LHCN-M2 (cell line): ENCODE measurements at places on chromosomes 7 and 10. TPM values are rescaled to one million over a fixed set of nuclear protein-coding genes. Genes with fewer than 3 reads are reported as not detected.
A peak's percentile ranks its signal among the peaks of the same experiment; 100 is the strongest.

- peak; percentile 46 for DNase-seq
Observed at GRCh38 chr7:152435384-152436110, at the start of gene KMT2C. KMT2C (minus strand) TSS chr7:152436003; CDS start chr7:152435786, 217 bp downstream.

DNA sequence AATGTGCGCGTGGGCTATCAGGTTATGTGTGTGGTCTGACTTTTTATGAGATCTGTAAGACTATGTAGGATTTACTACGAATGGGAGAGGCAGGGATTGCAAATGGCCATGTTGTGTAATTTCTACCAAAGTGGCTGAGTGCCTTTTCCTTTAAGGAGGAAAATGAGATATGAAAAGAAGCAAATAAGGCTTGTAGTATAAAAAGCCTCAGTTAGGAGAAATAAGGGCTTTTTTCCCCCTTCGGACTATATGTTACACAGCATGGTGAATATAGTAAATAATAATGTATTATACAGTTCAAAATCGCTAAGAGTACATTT lies 447 bp upstream of the GPAM start:
- DNase-seq = no peak

GRCh38 chr7:95798401-95798930 lies 26.1 kb downstream of the DYNC1I1 start:
- peak; percentile 74 for DNase-seq

The ZMIZ1 gene
- total RNA-seq = 10.6 and 12.5 TPM in 2 replicates

The DPY19L1 gene
- 74.4 and 81.7 TPM in 2 replicates for total RNA-seq

The RARRES2 gene
- 9.4 and 24.8 TPM in 2 replicates for total RNA-seq

DNA sequence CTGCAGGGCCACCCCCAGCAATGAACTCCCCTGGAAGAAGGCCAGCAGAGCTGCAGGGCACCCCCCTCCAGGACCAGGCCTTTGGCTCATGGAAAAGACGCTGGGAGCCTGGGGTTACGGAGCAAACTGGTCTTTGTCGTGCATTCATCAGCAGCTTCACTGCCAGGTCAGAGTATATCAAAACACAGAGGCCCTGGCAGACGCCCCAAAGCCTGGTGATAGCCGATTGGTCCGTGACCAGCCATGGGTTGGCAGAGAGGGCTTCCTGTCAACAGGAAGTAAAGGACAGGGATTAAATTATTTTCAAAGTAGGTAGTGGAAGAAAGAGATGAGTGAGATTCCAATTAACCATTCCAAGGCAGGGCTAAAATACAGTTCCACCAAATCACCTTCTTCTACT lies 9.0 kb downstream of the PRKAG2 start:
- DNase-seq = no peak

The WDR91 gene
- total RNA-seq = 6.4 and 6.9 TPM in 2 replicates

- no peak for DNase-seq
Observed at GRCh38 chr7:84336303-84336702, 141.7 kb upstream of the SEMA3A start.

DNA sequence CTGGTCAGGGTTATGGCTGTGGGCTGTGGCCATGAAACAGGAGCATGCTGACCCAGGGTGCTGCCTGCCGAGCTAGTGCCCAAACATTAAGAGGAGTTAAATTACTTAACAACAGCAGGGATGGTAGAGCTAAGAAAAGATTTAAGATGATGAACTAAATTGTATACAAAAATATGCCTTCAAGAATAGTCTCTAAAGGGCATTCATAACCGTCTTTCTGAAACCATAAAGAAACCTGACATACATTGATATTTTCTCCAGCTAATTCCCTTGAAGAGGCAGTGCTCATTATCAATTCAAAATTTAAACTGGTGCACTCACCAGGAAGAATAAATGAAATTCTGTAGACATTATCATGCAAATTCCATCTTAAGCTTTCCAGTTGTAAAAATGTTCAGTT lies 265.8 kb upstream of the TAC1 start:
- DNase-seq = no peak

DNA sequence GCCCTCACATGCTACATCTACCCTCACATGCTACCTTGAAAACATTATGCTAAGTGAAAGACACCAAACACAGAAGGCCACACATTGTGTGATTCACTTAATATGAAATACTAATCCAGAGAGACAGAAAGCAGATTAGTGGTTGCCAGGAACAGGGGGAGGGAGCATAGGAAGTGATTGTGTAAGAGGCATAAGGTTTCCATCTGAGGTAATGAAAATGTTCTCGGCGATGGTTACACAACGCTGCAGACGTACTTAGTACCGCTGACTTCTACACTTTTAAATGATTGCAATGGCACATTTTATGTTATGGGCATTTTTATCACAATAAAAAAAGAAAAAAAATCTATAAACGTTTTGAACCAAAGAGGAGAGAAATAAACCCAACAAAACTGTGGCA lies 742.3 kb downstream of the TYW1 start:
- peak; percentile 1 for DNase-seq

The C10orf71 gene
- not detected in 2 replicates for total RNA-seq

GRCh38 chr10:44422153-44422552 lies 37.3 kb upstream of the CXCL12 start:
- no peak for DNase-seq

GRCh38 chr10:104246976-104247375 lies 7.7 kb upstream of the GSTO1 start:
- DNase-seq = peak; percentile 41

The EVX1 gene
- total RNA-seq = not detected in 2 replicates

GRCh38 chr7:121078701-121079227 lies 90.3 kb downstream of the CPED1 start:
- no peak for DNase-seq

The CROT gene
- total RNA-seq = 24.8 and 32.4 TPM in 2 replicates

The WIPF3 gene
- not detected in 2 replicates for total RNA-seq

DNA sequence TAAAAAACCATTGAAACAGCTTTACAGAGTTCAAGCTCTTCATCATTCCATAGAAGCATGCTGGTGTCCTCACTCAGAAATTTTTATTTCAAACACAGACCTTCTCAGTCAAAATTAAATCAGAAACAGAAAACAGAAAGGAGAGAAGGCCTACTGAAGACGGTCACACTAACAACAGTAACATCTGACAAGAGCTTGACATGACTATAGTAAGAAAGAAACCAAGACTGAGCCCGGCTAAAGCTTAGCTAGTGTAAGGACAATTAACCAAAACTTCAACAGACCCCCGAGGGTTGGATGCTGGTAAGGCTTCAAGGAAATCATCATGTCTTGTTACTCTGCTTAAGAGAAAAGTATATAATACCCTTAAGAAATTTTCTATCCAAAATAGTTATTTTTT lies 38.6 kb downstream of the MTPN start:
- DNase-seq = no peak

The SFTPD gene
- not detected in 2 replicates for total RNA-seq

DNA sequence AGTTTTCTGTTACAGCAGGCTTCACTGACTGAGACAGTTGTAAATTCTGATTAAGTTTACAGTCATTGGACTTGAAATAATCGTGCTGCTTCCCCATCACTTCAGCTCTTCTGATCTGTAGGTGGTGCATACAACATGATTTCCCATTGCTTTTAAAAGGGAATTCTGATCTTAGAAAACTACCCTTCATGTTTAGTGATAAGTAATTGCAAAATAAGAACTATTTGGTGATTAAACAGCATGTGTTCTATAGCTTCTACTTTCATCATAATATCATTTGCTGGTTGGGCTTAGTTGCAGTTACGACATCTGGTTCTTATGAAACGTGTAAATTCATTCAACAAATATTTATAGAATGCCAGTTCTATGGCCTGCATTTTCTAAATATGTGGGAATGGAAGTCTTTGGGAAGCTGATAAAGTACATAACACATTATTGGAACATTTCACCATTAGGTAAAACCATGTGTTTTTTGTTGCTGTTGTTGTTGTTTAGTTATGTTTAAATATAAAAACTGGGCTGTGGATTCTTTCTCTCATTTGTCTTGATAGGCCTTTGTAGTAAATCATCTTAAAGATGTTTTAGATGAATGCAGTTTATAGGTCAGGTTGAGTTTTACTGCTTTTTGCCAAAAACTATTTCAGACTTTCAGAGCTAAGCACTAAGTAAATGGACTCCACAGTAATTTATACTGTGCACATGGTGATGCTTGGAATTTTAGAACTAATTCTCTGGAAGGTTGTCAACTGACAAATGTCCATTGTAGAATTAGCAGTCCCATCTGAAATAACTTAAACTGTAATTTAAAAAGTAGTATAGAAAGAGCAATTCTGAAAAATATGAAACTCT lies 13.1 kb downstream of the GNAI1 start:
- DNase-seq = peak; percentile 87

- no peak for DNase-seq
Observed at GRCh38 chr10:77186936-77187335, 450.7 kb downstream of the KCNMA1 start.

DNA sequence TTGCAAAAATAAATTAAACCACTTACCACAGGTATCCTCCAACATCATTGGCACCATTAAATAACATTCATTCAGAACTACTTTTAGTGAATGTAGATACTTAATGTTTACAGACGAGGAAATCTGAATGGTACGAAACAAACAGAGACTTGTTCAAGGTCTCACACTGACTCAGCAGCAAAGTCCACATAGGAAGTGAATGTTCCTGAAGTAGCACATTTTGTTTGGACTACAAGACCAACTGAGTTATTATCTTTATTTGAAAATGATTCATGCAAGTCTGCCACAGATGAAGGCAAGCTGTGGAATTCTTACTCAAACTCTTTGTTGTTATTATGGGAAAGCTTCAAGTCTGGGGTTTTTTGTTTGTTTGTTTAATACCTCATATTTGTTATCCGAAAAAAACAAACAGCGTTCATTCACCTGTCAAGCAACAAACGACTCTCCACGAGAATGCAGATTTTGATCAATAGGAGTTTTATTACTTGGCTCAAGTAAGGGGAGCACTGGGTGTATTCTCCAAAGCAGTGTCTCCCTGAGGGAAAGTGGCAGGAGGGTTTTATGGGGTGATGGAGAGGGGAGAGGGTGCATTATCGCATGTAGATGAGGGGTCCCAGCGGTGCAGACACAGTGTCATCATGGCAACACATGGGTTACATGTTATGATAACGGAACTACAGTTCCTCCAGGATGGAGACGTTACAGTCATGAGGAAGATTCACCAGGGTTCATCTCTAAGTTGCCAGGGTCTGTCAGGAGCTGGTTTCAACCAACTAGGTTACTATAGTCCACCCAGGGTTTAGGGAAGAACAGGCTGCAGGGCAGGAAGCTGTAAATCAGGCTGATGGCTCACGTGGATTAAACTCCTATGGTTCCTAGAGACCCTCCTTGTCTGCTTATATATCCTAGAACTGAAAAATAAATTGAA lies 147.7 kb upstream of the AKR1E2 start:
- DNase-seq = peak; percentile 86

DNA sequence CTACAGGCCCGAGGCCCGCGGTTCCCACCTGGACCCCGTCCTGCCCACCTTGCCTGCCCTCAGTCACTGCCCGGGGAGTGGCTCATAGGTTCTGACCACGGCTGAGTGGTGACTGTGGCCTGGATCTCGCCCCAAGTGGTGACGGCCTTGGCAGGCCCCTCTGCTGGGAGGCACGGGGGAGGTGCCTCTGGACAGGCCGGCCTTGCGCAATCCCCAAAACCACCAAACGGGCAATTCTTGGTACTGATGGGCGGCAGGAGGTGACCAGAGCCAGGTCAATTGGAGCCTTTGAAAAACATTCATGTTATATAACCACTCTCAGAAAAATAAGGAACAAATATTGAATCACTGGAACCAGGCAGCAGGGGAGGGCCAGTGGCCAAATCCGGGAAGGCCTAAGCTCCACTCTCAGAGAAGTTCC lies 83.4 kb downstream of the PRKAG2 start:
- DNase-seq = no peak

DNA sequence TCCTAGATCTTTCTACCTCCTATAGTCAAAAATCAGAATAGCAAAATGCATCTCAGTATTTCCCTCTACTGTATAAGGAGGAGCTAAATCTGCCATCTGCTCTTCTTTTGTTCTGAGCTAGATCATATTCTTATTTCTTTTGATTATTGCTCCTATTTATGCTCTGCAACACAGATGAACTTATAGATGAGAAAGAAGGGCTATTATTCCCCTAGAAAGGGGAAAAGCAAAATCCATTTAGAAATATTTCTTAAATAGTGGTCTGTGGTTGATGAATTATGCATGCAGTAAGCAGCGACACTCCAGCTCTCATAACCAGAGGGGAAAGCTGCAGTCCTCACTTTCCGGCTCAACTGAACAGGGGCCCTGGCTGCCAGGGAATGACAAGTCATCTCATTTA lies 207.3 kb upstream of the SORCS1 start:
- no peak for DNase-seq

The ACHE gene
- 0.46 TPM in 1 of 2 replicates, not detected in the other for total RNA-seq

DNA sequence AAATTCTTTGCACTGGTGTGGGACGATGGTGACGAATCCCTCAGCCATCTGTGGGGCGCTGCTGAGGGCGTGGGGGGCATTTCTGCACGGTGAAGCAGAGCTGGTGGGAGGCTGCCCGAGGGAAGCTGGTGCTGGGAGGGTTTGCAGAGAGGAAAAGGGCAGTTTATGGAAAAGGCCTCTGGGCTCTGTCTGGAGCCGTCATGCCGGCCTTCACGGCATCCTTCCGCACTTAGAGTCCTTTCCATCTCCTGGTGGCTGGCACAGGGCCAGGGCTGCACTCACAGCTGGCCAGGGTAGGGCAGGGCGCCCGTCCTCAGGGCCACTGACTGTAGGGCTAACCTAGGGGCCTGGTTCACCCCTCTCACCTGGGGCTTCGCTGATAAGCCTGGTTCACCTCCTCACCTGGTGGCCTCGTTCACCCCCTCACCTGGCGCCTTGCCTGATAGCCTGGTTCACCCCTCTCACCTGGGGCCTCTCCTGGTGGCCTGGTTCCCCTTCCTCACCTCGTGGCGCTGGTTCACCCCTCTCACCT lies 598 bp upstream of the AMZ1 start:
- DNase-seq = peak; percentile 46

DNA sequence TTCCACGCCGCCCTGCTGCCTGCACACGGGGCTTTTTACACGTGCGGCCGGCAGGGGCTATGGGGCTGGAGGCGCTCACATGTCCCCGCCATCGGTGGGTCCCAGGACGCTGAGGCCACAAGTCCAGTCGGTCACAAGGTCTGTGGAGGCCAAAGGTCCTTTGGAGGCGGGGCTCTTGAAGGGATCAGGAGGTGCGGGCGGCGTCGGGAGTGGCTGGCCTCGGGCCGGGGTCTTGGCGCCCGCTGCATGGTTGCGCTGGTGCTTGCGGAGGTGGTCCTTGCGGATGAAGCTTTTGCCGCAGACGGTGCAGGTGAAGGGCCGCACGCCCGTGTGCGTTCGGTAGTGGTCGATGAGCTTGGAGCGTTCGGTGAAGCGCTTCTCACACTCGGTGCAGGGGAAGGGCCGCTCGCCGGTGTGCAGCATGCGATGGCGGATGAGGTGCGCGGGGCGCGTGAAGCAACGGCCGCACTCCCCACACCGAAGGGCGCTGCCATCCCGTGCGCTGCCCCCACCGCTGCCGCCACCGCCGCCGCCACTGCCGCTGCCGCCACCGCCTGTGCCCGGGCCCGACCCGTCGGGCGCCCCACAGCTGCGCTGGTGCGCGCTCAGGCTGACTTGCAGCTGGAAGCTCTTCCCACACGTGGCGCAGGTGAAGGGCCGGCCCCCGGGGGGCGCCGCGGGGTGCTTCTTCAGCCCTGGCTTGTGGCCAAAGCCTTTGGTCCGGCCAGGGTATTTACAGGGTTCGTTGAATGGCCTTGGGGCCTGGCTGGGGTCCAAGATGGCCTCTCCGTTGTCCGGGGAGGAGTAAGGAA lies 13.7 kb upstream of the ZNF777 start:
- no peak for DNase-seq

GRCh38 chr7:22631730-22632129 lies 95.3 kb upstream of the IL6 start:
- peak; percentile 34 for DNase-seq

- DNase-seq = no peak
Observed at GRCh38 chr7:17882685-17883084, 57.6 kb downstream of the SNX13 start.

- no peak for DNase-seq
Observed at GRCh38 chr10:105509517-105509916, 868.4 kb downstream of the SORCS3 start.

- DNase-seq = no peak
Observed at GRCh38 chr10:24153537-24153936, 55.4 kb upstream of the KIAA1217 start.
